NCI-H774 (cell line): ENCODE measurements at places on chromosomes 16 and 17.

DNA sequence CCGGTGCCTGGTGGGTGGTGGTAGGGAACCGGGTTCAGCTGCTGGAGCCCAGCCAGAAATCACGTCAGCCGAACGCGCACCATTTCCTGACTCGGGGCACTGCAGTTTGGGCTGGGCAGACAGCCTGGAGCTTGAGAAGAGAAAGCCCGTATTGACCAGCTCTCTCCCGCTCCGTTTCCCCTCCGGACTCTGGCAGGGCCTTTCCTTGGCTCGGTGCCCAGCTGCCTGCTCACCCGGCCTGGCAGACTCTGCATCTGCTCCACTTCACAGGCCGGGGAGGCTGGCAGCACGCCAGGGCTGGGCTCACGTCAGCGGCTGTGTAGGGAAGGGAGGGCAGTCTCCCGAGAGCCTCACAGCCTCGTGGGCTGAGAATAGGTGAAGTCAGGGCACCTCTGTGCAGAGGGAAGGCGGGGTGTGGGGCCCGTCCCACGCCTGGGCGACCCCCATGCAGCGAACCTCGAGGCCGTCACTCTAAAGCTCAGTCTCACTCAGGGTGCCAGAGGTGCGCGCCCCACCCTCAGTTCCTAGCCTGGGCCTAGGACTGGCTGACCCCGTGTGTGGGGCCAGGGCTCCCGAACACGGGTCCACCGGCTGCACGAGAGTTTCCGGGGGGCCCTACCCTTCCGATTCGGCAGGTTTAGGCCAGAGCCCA lies 59.1 kb downstream of the OR1D5 start:
- peak; percentile 81 for DNase-seq

GRCh38 chr17:48997103-48997826 lies at the start of gene IGF2BP1:
Gene IGF2BP1 (plus strand): TSS chr17:48997385. CDS start chr17:48997746, 361 bp downstream.
- no peak for DNase-seq

GRCh38 chr17:68398691-68399637 lies 58.3 kb downstream of the WIPI1 start:
- DNase-seq: peak; percentile 32

- DNase-seq: no peak
Measured at GRCh38 chr17:58338841-58339754, 10.5 kb upstream of the TSPOAP1 start.

DNA sequence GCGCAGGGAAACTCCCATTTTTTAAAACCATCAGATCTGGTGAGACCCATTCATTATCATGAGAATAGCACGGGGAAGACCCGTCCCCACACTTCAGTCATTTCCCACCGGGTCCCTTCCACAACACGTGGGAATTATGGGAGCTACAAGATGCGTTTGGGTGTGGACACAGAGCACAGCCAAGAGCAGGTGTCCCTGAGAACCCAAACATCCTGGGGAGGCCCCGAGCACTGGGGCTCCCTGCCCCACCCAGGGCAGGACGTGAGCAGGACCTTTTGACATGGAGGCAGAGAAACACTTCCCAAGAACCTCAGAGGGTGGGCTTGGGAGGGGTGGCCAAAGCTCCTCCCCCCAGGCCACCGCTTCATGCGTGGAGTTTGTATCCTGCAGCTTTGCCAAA lies 89.9 kb upstream of the DNAH17 start:
- DNase-seq: no peak

DNA sequence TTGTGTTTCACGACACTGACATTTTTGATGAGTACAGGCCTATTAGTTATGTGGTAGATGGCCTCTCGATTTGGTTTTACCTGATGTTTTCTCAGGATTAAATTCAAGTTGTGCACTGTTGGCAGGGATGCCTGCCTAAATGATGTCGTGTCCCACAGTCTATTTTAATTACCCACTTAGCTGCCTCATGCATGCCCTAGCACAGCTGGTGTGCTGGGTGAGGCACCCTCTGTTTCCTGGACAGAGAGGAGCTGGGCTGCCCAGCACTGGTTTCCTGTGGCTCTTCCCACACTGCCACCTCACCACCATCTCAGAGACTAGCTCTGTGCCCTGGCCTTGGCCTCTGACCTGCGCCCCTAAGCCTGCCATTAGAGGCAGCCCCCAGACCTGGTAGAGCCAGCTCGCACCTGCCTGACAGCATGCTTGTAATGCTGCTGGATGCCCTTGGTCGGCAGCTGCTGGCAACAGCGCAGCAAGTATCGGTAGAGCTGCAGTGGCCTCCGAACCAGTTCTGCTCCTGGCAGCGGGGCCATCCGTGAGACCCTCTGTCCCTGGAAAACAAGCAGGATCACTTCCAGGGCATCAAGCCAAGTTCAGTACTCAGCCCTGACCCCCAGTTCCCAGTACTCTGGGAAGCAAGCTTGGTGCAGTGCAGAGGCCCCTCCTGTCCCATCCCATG lies 10.9 kb downstream of the LYRM9 start:
- DNase-seq: no peak

- DNase-seq: no peak
Measured at GRCh38 chr16:57132470-57132869, 40.1 kb downstream of the CPNE2 start.

- no peak for DNase-seq
Measured at GRCh38 chr17:75623386-75623785, 9.8 kb upstream of the SMIM5 start.

- DNase-seq: no peak
Measured at GRCh38 chr17:1002412-1002753, 5.5 kb downstream of the TIMM22 start.
